ENCODE measurements at places on chromosomes 3 and 15.

- peak; percentile 8 for DNase-seq
Measured at GRCh38 chr15:95793231-95793630, 537.3 kb upstream of the NR2F2 start.

- DNase-seq = no peak
Measured at GRCh38 chr3:124915254-124915653, 19.3 kb downstream of the MUC13 start.

DNA sequence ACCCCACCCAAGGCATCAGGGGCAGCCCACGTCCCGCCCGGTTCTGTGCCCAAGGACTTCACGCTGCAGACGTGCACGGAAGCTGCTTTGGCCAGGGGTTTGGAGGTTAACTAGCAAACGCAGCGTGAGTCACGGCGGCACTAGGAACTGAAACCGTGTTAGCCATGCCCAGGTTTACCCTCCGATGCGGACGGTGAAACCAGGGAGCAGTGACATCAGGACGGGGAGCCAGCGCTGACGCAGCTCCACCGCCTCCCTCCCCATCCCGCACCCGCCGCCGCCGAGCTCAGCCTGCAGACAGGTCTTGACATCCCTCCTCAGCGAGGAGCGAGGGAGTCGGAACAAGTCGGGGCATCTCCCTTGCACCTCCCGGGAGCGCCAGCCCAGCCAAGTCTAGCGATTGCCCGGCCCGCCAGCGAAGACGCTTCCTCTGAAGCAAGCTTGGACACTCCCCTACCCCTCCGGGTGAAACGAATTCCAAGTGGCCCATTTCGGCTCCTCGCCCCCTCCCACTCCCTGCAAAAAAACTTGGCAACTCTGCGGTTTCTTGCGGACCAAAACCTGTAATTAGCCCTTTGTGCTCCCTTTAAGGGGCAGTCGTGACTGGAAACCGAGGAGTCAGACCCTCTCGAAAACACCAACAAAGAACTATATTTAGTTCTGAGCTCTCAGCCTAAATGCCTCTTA, 1.4 kb upstream of the RAP2B start:
- DNase-seq = peak; percentile 89

GRCh38 chr3:4977853-4978203, 1.4 kb upstream of the BHLHE40 start:
- no peak for DNase-seq

GRCh38 chr15:29083858-29084257, 185.8 kb downstream of the NSMCE3 start:
- no peak for DNase-seq

DNA sequence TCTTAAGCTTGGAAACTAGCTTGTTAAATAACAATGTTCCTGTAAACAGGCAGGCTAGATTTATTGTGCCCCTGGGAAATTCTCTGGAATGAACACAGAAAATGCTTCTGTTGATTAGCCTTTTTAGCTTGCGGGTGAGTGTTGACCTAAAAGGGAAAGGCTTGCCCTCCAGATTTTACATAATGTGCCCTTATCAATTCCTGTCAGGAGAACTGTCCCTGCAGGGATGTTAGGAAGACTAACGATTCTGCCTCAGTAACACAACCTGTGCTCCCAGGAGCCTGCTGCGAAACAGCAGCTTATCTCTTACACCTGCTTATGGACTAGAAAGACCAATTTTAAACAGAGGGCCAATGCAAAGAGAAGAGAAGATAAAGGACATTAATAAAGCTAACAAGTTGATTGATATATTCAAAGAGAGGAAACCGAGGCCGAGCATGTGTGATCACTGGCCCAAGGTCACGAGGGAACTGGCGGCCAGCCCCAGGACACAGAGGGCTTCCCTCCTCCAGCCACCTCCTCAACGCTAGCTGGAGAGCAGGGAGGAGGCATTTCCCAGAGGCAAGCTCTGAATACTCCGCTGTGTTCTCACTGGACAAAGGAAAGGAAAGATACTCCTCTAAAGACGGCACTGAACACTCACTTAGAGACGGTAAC, 48.4 kb upstream of the TJP1 start:
- peak; percentile 24 for DNase-seq

DNA sequence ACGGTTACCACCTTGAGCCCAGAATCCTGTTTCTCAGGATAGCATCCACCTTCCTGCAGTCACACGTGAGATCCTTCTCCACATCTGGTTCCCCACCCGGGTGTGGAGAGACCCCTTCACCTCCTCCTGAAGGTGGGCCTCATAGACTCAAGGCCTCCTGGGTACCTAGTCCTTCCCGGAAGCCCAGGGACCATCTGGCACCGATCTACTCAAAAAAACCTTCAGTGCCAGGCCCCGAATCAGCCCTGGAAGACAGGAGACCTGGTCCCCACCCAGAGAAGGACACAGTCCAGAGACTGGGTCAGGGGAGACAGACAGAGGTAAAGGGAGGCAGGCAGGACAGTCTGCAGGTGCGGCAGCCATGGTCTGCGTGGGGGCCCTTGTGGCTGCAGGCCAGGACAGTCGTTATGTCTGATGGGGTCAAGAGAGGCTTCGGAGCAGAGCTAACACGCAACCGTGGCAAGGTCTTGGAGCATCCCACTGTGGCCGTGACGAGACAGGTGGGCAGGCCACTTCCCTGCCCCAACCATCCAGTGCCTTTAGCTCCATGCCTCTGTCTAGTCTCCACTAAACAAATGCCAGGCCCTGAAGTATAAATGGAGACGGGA, 112.2 kb upstream of the ABHD17C start:
- DNase-seq = no peak

DNA sequence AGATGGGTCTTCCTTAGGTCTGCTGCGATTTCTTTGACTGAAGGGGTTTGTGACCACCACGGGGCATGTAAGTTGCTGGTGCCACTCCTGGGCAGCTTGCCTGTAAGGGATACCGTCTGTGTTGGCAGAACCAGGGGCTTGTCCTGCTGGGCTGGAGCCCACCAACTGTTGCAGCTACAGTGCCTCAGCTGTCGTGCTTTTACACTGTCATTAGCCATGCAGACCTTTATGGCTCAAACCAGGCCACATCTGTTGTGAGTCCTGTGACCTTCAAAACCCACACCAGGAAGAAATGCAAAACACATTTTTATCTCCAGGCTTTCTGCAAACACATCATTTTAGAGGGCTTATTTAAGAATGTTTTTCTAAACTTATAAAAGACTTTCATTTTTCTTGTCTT, 168.7 kb downstream of the PTPRG start:
- DNase-seq = no peak

- DNase-seq = no peak
Measured at GRCh38 chr3:46947981-46948791, 28.4 kb downstream of the CCDC12 start.

- DNase-seq = no peak
Measured at GRCh38 chr3:184117636-184118035, 17.5 kb upstream of the EIF2B5 start.

DNA sequence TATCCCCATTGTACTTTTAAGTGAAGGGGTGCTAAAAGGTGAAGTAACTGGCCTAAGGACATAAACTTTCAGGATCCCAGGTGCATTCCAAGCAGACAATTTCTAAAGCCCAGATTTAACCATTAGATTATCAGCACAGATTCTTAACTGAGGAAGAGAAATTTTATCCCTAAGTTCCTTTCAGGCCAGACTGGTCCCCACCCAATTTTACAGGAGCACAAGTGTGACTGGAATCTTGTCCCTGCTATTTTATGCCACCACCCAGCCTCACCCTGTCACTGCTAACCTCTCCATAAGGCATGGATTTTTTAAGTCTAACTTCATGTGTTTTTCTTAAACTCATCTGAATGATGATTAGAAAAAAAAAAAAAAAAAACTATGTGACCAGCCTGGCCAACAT, 37.1 kb upstream of the ATP1B3 start:
- no peak for DNase-seq

- peak; percentile 50 for DNase-seq
Measured at GRCh38 chr3:157131861-157132260, 28.1 kb downstream of the CCNL1 start.

DNA sequence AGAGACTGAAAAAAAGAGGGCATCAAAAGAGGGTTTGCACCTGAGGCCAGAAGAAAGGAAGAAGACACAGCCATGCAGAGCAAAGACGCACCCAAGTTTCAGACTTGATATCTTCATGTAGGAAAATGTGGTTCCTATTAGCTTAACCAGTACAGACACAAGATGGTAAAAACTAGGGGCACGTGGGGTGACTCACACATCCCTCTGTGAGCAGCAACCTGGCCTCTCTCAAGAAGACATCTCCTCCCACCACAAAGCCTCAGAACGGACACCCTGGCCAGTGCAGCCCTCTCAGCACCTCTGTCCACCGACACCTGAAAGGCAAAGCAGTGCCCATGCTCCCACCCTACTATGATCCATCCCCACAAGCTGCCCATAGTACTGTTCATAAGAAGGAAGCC, 33.3 kb downstream of the GLB1 start:
- DNase-seq = peak; percentile 77

DNA sequence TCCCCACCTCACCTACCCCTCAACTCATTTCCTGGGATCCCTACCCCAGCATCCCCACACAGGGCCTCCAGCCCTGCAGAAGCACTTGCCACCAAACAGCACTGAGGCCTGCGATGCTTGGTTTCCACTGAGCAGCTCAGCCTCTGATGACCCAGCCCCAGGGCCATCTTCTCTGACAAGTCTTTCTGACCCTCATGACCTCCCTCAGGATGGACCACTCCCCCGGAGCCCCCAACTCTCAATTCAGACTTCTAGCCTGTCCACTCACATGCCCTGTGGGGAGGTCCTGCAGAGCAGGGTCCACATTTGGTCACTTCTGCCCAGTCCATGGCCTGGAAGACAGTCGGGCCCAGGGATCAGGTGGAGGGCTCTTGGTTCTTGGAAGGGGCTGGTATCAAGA, 63.4 kb upstream of the SPATA12 start:
- no peak for DNase-seq

- no peak for DNase-seq
Measured at GRCh38 chr15:95814908-95815307, 515.6 kb upstream of the NR2F2 start.

- peak; percentile 18 for DNase-seq
Measured at GRCh38 chr15:74664028-74664616, 31.7 kb downstream of the EDC3 start.

- peak; percentile 85 for DNase-seq
Measured at GRCh38 chr3:64150623-64151207, 74.6 kb downstream of the PRICKLE2 start.

DNA sequence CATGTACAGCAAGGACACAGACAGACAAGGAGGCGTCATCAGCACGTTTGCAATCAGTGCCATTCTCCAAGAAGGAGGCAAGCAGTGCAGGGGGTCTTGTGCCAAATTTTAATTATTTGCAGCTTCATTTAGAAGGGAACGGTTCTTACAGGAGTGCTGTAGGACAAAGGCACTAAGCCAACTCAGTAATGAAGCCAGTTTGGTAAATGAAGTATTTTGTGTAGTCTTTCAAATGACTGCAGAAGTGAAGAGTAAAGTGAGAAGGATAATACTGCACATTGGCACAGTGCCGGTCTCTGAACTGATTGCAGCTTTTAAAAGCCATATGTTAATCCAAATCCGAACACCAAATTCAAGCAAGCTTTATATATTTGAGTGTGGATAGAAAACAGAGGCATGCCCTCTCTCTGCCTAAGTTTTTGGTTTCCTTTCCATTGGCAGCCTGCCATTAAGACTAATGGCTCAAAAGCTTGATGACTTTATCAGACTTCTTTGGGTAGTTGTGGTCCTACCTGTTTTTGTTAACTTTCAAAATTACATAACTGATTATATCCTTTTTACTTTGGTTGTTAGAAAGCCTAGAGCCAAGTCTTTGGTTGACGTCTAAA, 101.3 kb downstream of the SENP2 start:
- peak; percentile 40 for DNase-seq

- DNase-seq = no peak
Measured at GRCh38 chr3:89950772-89951171, 843.4 kb downstream of the EPHA3 start.

GRCh38 chr3:50454481-50455070, 48.9 kb downstream of the CACNA2D2 start:
- no peak for DNase-seq

GRCh38 chr15:40838756-40839155, 5.1 kb upstream of the SPINT1 start:
- no peak for DNase-seq

DNA sequence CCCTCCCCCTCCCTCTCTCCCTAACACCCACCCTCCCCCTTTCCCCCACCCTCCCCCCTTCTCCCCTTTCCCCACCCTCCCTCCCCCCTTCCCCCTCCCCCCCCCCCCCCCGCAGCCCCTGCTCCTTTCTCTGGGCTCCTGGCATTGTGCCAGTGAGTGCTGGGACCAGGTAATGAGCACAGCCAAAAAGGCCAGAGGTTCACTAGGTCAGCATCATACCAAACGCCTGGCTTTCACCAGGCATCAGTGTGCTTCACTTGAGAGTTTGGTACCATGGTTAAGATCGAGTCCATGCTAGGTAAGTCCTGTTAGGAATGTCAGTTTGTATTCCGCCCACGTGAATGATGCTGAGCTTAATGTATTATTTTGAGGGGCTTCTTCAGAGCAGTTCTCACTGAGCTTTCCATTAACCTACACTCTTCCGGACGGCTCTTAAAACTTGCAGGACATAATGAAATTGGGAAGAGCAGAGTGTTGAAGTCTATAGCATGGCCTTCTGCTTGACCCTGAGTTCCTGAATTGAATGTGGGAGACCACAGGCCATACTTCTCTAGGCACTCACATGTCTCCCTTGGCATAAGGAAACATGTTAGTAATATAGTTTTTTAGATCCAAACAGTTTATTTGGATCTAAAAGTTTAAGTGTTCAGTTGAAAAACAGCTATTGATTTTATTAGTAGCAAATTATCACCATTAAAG, 45.6 kb downstream of the SENP2 start:
- no peak for DNase-seq

- DNase-seq = peak; percentile 32
Measured at GRCh38 chr15:50685976-50686468, 575 bp downstream of the TRPM7 start.

- no peak for DNase-seq
Measured at GRCh38 chr3:64799606-64800005, 111.8 kb upstream of the ADAMTS9 start.

DNA sequence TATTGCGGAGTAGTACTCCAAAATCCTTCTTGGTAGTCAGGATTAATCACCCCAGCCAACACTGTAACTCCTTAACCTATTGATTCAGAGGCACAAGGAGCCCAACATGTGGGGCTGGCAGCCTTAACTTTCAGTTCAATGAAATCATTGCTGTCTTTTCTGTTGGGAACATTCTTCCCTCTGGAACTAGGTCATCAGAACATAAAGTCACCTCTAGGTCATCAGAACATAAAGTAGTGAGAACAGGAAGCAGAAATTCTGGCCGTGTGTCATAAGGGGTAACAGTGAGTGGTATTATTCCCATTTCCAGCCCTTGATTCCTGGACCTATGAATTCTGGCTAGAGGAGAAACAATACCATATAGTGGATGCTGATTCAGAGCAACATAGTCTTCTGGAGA, 71.5 kb upstream of the TNIK start:
- no peak for DNase-seq

- no peak for DNase-seq
Measured at GRCh38 chr3:195805181-195805580, 6.5 kb downstream of the MUC4 start.

Data from fibroblast of upper back skin (primary cell).